ENCODE measurements at places on chromosomes 1 and 21. TPM values are rescaled to one million over a fixed set of nuclear protein-coding genes. Genes with fewer than 3 reads are reported as not detected.

- H3K27me3 ChIP-seq = peaks cover 28% of the 10 kb centered on the region
- peaks cover 9% of the 10 kb centered on the region for H3K4me1 ChIP-seq
- H3K27ac ChIP-seq = no peak overlapping the region
- DNase-seq = no peak
These were observed 17.3 kb upstream of the PIGM start for GRCh38 chr1:160049101-160049500.

DNA sequence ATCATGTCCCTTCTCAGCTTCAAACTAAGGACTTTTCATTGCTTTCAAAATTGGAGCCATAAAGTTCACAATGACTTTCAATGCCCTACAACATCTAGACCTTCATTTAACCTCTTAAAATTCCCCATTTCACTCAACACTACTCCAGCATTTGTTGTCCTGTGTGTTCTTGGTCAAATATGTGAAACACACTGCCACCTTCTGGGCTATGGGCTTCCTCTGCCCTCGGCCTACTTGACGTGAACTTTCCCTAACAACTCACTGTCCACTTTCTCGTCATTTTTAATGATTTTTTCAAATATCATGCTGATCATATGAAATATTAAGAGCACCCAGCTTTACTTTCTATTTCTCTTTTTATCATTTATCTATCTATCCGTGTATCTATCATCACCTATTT, 2018.4 kb downstream of the NCAM2 start:
- H3K36me3 ChIP-seq = no peaks in the 10 kb centered on the region
- no peak overlapping the region for H3K4me3 ChIP-seq
- no peaks in the 10 kb centered on the region for H3K4me1 ChIP-seq

GRCh38 chr1:154844297-154844681, 25.8 kb downstream of the KCNN3 start:
- peaks cover 4% of the 10 kb centered on the region for H3K4me1 ChIP-seq
- peaks cover 8% of the 10 kb centered on the region for H3K27me3 ChIP-seq
- no peak overlapping the region for H3K27ac ChIP-seq
- no peak for DNase-seq

GRCh38 chr1:95021805-95022643, 50.7 kb downstream of the ALG14 start:
- H3K36me3 ChIP-seq = peaks cover 13% of the 10 kb centered on the region
- H3K4me1 ChIP-seq = no peaks in the 10 kb centered on the region
- no peak overlapping the region for H3K4me3 ChIP-seq

DNA sequence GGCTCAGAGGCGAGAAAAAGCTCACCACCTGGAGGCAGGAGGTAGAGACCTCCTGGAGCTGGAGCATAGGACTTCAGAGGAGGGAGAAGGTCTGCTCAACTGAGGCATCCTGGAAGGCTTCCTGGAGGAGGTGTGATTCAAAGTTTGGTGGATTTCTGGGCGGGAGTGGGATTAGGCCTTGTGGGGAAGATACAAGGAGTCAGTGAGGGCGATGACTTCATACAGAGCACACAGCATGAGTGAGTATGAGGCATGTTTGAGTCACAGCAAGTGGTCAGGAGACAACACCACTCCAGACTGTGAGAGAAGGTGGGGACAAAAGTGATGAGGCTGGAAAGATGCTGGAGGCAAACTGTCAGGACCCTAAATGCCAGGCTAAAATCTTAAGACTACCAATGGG, 77.6 kb downstream of the MATN1 start:
- no peak overlapping the region for H3K4me3 ChIP-seq
- no peak overlapping the region for H3K27ac ChIP-seq
- no peak for DNase-seq

GRCh38 chr1:53686091-53686964, 52.6 kb downstream of the GLIS1 start:
- no peak for DNase-seq
- peaks cover 8% of the 10 kb centered on the region for H3K27me3 ChIP-seq
- H3K27ac ChIP-seq = no peak overlapping the region
- peaks cover 4% of the 10 kb centered on the region for H3K4me1 ChIP-seq

DNA sequence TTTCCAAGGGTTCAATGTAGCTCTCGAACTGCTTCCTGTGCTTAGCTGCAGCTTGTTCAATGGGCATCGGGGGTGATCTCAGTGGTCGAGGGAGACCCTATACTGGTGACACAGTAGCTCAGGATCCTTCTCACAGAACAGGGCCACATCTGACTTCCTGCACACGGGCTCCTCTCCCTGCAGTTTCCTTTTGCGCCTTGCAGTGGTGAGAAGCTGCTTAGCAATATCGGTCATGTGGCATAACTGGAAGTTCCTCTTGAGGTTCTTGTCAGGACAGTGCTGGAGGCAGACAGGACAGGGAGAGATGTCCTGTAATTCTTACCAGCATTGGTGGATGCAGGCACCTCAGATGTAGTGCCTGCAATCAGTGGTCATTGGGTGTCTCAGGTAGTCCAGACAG, 140.5 kb upstream of the MAP1LC3C start:
- no peak overlapping the region for H3K4me3 ChIP-seq
- H3K27me3 ChIP-seq = peaks cover 7% of the 10 kb centered on the region
- no peaks in the 10 kb centered on the region for H3K36me3 ChIP-seq
- H3K27ac ChIP-seq = no peak overlapping the region

DNA sequence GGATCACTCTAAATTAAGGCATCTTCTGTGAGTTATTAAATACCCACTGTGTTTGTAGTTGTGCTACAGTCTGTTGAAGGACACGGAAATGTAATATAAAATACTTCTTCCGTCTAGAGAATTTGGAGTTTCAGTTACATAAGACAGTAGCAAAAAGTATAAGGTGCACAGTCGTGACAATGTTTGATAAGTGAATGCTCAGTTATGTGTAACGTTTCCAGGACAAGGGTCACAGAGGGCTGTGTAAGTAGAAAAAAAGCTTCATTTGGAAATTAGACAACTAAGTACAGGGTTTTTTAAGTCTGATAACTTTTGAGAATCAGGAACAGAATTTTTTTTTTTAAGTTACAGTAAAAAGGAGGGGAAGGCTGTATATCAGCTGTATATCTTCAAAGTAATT, 27.5 kb downstream of the SRSF11 start:
- H3K27ac ChIP-seq = peak overlapping the region; percentile 70
- no peak overlapping the region for H3K4me3 ChIP-seq
- H3K4me1 ChIP-seq = peaks cover 29% of the 10 kb centered on the region

DNA sequence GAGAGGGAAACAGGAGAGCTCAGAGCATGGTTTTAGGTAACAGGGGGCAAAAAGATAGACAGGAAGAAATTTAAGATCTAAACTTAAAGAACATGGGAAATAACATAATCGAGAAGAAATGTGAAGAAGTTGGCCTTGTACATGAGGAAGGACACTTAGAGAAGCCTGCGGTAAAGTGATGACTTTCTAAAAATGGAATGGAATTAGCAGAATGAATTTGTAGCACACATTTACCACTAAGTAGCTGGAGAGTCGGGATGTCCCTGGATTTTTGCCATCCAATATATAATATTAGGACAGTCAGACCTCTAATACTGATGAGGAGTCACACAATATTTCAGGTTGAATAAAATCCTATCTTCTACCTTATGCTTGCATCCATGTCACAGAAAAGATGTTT, 77.7 kb upstream of the C1orf87 start:
- H3K27ac ChIP-seq = no peak overlapping the region
- DNase-seq = no peak
- H3K36me3 ChIP-seq = no peaks in the 10 kb centered on the region
- peaks cover 3% of the 10 kb centered on the region for H3K27me3 ChIP-seq
- H3K4me1 ChIP-seq = no peaks in the 10 kb centered on the region

- H3K27me3 ChIP-seq = peaks cover 11% of the 10 kb centered on the region
- H3K36me3 ChIP-seq = peaks cover 3% of the 10 kb centered on the region
- no peak for DNase-seq
- no peak overlapping the region for H3K27ac ChIP-seq
These were observed 14.7 kb downstream of the TFF2 start for GRCh38 chr21:42336054-42336453.

C1QTNF12 gene
- total RNA-seq = 3.8 TPM

LYPLAL1 gene
- 23.1 TPM for total RNA-seq

KRTAP13-2 gene
- not detected for total RNA-seq

TRABD2B gene
- total RNA-seq = not detected

AADACL4 gene
- not detected for total RNA-seq

PLEKHA6 gene
- total RNA-seq = 0.52 TPM

SH2D2A gene
- total RNA-seq = 280 TPM

F13B gene
- not detected for total RNA-seq

SPSB1 gene
- total RNA-seq = 12.5 TPM

Measured in activated CD4-positive, alpha-beta memory T cell treated with anti-CD3 and anti-CD28 coated beads for 36 hours (primary cell).